ENCODE measurements at places on chromosomes 1 and 21.

DNA sequence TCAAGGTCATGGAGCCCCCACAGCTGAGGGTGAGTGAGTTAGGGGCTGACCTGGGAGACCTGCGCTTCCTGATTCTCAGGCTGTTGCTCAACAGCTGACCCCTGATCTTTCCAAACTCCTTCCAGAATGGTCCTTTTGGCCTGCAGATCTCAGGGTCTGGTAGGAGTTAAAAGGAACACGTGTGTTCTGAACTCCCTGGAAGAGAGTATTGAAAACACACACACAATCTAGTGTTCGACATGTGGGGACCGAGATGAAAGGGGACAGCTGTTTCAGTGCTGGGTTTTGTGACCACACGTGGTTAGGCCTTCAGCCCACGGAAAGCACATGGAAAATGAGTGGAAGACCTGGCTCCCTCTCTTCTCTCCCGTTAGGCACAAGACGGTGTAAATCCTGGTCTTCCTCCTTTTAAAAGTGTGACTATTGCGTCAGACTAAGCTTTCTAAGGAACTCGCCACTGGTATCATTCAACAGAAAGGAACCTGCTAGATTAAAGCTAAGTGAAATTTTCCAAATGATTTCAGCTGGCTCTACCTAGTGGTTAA, 49.6 kb downstream of the RUNX1 start:
- DNase-seq, result no peak

DNA sequence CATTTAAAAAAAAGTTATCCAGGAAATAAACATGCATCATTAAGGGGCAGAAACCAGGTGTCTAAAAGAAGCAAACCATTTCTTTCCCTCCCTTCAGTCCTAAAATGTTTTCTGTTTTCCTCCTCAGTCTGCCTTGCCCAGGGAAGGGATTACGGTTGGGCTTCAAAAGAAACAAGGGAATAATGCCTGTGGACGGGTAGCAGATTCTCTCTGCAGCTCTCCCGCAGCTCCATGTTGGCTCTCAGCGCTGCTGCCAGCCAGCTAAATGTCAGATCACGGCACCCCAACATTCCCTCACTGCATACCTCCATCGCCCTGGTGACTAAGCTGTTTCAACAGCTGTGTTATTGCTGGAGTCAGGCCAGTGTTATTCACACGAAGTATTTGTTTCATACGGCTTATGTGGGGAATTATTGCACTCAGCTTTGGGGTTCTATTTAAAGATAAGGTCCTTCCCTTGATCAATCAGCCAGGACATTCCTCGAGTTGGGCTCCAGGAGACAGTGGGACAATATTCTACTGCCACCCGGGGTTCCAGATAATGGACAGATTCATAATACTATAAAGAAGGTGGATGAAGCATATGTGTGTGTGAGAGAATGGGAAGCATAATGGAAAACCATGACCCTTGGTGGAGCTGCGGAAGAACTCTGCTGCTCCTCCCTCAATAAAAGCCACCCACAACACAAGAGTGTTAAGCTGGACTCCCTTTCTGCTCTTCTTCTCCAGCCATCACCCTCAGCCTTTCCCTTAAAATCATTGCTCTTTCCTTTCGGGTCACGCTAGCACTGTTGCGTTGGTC, 58.2 kb downstream of the WLS start:
- DNase-seq, result no peak

GRCh38 chr1:172671591-172671990, 12.7 kb downstream of the FASLG start:
- DNase-seq, result no peak

DNA sequence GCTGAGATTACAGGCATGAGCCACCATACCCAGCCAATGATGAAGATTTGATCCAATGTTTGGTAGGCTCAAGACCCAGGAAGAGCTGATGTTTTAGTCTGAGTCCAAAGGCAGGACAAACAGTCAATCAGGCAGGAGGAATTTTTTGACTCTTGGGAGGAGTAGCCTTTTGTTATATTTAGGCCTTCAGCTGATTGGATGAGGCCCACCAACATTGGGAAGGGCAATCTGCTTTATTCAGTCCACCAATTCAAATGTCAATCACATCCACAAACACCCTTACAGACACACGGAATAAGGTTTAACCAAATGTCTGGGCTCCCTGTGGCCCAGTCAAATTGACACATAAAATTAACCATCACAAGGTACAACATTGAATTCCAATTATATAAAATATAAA, 61.9 kb upstream of the COX20 start:
- DNase-seq, result no peak

DNA sequence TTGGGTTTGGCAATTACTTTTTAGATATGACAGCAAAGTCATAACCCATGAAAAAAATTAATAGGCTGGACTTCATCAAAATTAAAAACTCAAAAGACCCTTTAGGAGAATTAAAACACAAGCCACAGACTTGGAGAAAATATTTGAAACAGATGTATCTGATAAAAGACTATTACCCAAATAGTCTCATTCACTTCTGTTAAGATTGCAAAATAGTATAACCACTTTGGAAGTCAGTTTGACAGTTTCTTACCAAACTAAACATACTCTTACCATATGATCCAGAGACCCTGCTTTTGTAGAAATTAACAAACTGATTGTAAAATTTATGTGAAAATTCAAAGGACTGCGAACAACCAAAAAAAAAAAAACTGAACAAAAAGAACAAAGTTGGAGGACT, 32.5 kb upstream of the SLC44A3 start:
- no peak for DNase-seq

DNA sequence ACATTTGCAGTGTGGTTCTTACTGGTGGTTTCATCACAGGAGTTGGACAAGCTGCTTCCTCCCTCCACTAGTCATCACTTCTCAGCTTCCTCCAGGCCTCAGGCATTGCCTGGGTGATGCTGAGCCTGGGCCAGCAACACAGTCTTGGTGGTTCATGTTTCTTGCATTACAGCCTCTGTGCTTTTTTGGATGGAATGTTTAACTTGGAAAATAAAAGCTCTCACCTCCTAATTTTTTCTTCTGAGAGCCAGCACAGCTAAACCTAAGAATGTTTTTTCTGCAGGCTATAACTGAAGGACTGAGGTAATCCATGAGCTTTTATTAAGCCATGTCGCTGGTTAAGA, 66.1 kb upstream of the RHOU start:
- DNase-seq, result no peak

GRCh38 chr1:25174730-25175612, 57.3 kb downstream of the SYF2 start:
- DNase-seq, result no peak

GRCh38 chr1:29251164-29252124, 15.1 kb downstream of the PTPRU start:
- no peak for DNase-seq

DNA sequence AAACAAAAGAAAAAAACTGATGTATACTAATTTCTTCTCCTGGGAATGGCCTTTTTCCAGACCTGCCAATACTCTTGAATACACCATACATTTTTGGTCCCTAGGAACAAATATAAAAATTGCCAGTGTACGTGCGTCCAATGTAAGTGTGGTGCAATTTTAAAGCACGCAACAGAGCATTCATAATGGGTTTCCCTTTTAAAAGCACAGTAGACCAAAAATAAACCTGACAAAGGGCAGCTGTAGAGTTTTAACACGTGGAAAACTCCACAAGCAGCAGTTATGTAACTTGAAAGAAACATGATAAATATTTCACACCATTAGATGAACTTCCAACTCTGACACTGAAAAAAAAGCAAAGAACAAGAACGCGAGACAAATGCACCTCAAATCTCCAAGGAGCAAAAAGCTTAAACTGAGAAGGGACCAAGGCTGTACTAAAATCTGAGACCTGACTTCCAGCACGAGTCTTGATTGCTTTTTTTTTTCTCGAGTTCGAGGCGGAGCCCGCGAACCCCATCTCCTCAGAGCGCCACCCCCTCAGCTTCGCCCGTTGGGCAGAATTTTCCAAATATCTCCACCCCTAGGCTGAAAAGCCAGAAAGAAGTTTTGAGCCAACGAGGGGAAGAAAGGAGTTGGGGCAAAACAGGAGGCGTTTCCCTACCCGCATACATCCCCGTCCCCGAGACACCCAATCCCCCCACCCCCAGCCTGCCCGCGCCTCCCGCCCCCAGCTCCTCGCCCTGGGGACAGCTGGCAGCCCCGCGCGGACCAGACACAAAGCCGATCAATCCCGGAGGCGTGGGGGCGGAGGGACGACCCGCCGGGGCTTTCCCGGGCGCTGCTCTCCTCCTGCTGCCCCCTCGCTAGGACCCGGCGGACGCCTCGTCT, at the start of gene JAM2:
Gene JAM2, plus strand, starts transcription at position 599 of the 891 bp plus-strand sequence. CDS start 564 bp downstream, outside the sequence.
- DNase-seq, result no peak

GRCh38 chr1:32045772-32046171, 27.0 kb upstream of the TMEM39B start:
- DNase-seq, result no peak

DNA sequence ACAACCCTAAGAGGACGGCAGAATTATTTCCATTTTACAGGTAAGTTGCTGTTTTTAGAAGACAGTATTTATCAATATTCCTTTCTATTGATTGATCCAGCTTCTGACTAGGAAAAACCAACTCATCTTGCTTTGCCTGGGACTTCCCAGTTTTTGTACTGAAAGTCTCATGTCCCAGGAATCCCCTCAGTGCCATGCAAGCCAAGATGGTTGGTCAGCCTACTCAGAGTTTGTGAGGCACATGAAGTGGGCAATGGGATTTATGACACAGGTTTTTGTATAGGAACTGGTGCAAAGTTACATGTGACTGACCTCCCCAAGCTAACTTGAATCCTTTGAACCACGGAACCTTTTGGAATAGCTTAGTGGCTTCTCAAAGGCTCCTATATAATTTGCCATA, 45.5 kb downstream of the GNG12 start:
- DNase-seq, result no peak

- peak; percentile 16 for DNase-seq
These were observed 13.4 kb upstream of the PIAS3 start for GRCh38 chr1:145871994-145872924.

- DNase-seq, result no peak
These were observed 525.6 kb upstream of the CAMK1G start for GRCh38 chr1:209057901-209058300.

GRCh38 chr1:172991674-172992400, 58.9 kb downstream of the TNFSF18 start:
- no peak for DNase-seq

DNA sequence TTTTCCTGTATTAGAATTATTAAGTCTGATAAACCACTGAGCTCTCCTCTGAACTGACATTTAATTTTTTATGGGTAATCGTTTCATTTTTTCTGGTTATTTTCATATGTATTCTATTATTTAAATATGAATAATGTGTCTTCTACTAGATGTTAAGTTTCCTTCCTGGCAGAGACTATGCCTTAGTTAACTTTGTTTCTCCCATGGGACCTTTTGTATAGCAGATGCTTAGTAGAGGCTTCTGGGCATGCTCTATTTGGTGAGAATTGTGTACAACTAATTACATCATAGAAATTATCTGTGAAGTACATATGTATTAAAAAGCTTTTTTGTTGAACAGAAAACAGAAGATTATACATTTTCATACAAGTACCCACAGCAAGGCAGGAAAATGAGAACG, 23.4 kb downstream of the CTBS start:
- no peak for DNase-seq
